ENCODE measurements at places on chromosomes 13 and 19.

- no peaks in the 10 kb centered on the region for H3K4me1 ChIP-seq
- no peaks in the 10 kb centered on the region for H3K36me3 ChIP-seq
- no peak overlapping the region for H3K27ac ChIP-seq
- H3K4me3 ChIP-seq, result no peak overlapping the region
- DNase-seq, result no peak
Observed at GRCh38 chr19:15144046-15144646, 36.9 kb downstream of the SYDE1 start.

GRCh38 chr19:8396563-8397203, 6.5 kb downstream of the RAB11B start:
- H3K27me3 ChIP-seq, result no peaks in the 10 kb centered on the region
- peak; percentile 98 for DNase-seq
- H3K36me3 ChIP-seq, result no peaks in the 10 kb centered on the region
- no peak overlapping the region for H3K27ac ChIP-seq

GRCh38 chr13:33776239-33776881, 41.6 kb upstream of the RFC3 start:
- no peak for DNase-seq
- no peak overlapping the region for H3K27ac ChIP-seq
- H3K27me3 ChIP-seq, result peaks cover 19% of the 10 kb centered on the region
- no peak overlapping the region for H3K4me3 ChIP-seq

- peak; percentile 84 for DNase-seq
- no peaks in the 10 kb centered on the region for H3K36me3 ChIP-seq
- peaks cover 4% of the 10 kb centered on the region for H3K4me1 ChIP-seq
- H3K27ac ChIP-seq, result no peak overlapping the region
- peaks cover 35% of the 10 kb centered on the region for H3K27me3 ChIP-seq
- H3K4me3 ChIP-seq, result no peak overlapping the region
Observed at GRCh38 chr19:46492841-46493235, 2.8 kb downstream of the PNMA8B start.

DNA sequence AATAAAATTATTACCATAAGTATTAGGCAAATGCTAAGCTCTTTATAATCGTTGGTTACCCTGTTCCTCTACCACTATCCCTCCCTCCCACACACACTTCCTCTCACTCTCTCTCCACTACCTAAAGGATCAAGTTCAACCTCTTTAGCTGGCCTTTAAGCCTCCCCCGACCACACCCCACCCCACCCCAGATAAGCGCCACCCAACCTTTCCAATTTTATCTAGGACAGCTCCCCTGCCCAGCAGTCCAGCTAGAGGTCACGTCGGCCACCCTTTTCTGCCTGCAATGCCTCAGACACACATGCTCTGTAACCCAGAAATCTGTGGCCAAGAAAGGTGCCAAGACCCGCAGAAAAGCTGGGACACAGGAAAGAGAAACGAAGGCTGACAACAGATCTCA, 1.1 kb downstream of the LYPD4 start:
- H3K4me3 ChIP-seq, result no peak overlapping the region
- H3K27ac ChIP-seq, result no peak overlapping the region
- H3K4me1 ChIP-seq, result no peaks in the 10 kb centered on the region
- H3K27me3 ChIP-seq, result peaks cover 8% of the 10 kb centered on the region
- no peaks in the 10 kb centered on the region for H3K36me3 ChIP-seq

- H3K36me3 ChIP-seq, result no peaks in the 10 kb centered on the region
- no peaks in the 10 kb centered on the region for H3K4me1 ChIP-seq
- H3K27me3 ChIP-seq, result no peaks in the 10 kb centered on the region
Observed at GRCh38 chr19:2747349-2747748, 7.5 kb upstream of the SLC39A3 start.

- H3K36me3 ChIP-seq, result no peaks in the 10 kb centered on the region
- H3K27ac ChIP-seq, result no peak overlapping the region
- peaks cover 7% of the 10 kb centered on the region for H3K4me1 ChIP-seq
Observed at GRCh38 chr19:38539751-38540150, 78.0 kb downstream of the MAP4K1 start.

DNA sequence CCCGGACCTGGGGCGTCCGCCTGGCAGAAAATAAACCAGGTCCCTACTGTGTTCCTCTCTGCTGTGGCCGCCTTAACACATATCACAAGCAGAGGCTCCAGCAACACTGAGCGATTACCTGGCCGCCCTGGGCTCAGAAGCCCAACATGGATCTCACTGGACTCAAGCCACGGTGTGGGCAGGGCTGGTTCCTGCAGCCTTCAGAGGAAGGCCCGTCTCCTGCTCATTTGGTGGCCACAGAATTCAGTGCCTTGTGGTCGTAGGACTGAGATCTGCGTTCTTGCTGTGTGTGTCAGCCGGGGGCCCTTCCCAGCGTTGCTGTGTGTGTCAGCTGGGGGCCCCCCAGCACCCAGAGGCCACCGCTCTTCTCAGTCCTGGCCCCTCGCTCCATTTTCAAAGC, 30.2 kb downstream of the C2CD4C start:
- H3K36me3 ChIP-seq, result no peaks in the 10 kb centered on the region
- no peak overlapping the region for H3K27ac ChIP-seq
- peak; percentile 57 for DNase-seq
- peaks cover 22% of the 10 kb centered on the region for H3K27me3 ChIP-seq
- H3K4me1 ChIP-seq, result no peaks in the 10 kb centered on the region

DNA sequence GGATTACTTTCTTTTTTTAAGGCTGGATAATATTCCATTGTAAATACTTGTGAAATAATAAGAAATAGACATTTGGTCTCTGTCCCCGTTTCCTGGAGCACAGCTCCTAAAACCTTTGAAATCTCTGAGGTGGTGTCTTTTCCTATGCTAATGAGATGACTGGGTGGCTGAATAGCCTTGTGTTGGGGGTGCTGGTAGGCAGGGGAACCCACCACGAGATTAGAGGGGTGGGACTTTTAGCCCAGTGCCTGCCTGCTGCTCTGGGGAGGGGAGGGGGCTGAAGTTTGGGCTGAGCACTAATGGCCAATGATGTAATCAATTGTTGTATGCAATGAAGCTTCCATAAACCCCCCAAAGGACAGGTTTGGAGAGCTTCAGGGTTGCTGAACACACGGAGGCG, 175.7 kb downstream of the FGF9 start:
- no peaks in the 10 kb centered on the region for H3K36me3 ChIP-seq
- no peak overlapping the region for H3K27ac ChIP-seq
- H3K4me3 ChIP-seq, result no peak overlapping the region
- H3K27me3 ChIP-seq, result no peaks in the 10 kb centered on the region
- no peak for DNase-seq
- H3K4me1 ChIP-seq, result no peaks in the 10 kb centered on the region

- peak; percentile 43 for DNase-seq
- H3K4me1 ChIP-seq, result no peaks in the 10 kb centered on the region
- H3K27me3 ChIP-seq, result no peaks in the 10 kb centered on the region
Observed at GRCh38 chr19:51034704-51035103, at the start of gene KLK12. Gene KLK12 (minus strand): TSS chr19:51035002. CDS start chr19:51034621, 381 bp downstream.

GRCh38 chr13:43074824-43075510, 51.6 kb downstream of the DNAJC15 start:
- H3K27ac ChIP-seq, result no peak overlapping the region
- no peaks in the 10 kb centered on the region for H3K4me1 ChIP-seq
- no peak for DNase-seq
- no peaks in the 10 kb centered on the region for H3K27me3 ChIP-seq

DNA sequence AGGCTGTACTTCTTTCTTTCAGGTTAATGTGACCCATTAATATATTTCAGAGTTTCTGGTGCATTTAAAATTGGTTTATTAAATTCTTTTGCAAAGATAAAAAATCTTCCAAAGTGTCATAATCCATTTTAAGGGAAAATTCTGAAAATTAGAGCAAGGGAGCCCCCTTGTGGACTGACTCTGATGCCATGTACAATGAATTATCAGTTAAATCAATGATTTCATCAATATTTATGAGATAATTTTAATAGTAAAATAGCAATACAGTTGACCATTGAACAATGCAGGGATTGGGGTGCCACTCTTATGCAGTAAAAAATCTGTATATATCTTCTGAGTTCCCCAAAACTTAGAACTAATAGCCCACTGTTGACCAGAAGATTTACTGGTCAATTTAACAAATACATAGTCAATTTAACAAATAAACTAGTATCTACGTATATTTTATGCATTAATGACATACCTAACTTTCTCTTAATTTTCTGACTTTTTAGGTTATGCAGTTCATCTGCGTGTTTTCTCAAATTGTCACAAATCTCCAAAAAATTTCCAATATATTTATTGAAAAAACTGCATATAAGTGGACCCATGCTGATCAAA, 479.1 kb upstream of the MIR17HG start:
- H3K4me3 ChIP-seq, result no peak overlapping the region
- no peaks in the 10 kb centered on the region for H3K36me3 ChIP-seq
- no peak overlapping the region for H3K27ac ChIP-seq

DNA sequence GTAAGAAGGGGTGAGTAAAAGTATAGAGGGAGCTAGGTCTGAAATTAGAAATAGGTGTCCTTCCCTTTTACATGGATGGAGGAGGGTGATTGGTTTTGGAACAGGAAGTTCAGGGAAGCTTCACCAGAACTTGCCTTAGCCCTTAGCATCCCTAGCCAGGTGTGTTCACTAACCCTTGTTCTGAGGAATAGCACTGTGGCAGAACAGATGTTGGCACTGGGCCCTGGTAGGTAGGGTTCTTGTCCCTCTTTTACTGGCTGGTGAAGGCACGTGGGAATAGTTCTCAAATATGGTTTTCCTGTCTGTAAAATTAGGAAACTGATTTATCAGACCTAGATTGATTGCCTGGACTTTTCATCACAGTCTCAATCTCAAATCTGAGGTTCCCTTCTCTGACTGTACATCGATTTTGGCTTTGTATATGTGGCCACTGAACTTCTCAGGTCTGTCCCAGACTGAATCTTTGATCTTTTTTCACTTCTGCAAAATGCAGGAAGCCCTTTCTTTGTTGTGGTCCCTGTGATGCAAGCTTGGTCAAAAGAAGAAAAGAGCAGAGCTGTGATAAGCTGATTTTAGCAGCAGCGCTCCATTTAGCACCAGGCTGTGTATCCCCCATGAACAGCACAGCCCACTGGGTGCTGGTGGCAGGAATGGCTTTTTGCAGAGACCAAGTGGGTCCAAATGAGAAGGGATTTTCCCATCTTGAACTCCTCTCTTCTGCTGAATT, 86.2 kb upstream of the HTR2A start:
- H3K27ac ChIP-seq, result no peak overlapping the region
- H3K36me3 ChIP-seq, result no peaks in the 10 kb centered on the region
- H3K4me1 ChIP-seq, result peaks cover 3% of the 10 kb centered on the region
- H3K4me3 ChIP-seq, result no peak overlapping the region

- H3K4me1 ChIP-seq, result no peaks in the 10 kb centered on the region
- H3K27me3 ChIP-seq, result no peaks in the 10 kb centered on the region
- no peak overlapping the region for H3K27ac ChIP-seq
- H3K4me3 ChIP-seq, result no peak overlapping the region
Observed at GRCh38 chr13:92769046-92769445, 457.6 kb upstream of the GPC6 start.

DNA sequence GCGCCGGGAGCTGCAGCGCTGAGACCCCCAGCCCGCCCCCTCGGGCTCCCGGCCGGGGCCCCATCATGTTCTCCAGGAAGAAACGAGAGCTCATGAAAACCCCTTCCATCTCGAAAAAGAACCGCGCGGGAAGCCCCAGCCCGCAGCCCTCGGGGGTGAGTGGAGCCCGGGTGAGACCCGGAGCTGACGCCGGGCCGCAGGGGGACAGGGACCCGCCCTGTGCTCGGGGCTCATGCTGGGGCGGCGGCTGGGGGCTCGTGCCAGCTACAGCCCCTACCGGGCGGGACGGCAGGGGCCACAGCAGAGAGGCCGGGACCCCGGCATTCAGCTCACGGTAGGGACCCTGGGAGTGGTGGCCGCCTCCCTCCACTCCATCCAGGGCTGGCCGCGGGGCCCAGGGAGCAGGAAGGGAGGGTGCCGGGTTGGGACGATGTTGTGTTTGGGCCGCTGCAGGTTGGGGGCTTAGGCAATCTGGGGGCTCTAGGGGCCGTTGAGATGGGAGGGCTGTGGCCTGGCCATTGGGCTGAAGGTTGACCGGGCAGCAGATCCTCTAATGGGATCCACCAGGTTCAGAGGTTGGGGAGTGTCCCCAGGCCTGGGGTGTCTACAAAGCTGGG, 482 bp downstream of the ARHGAP45 start:
- H3K27ac ChIP-seq, result no peak overlapping the region
- no peaks in the 10 kb centered on the region for H3K4me1 ChIP-seq
- H3K27me3 ChIP-seq, result peaks cover 51% of the 10 kb centered on the region
- no peak for DNase-seq

DNA sequence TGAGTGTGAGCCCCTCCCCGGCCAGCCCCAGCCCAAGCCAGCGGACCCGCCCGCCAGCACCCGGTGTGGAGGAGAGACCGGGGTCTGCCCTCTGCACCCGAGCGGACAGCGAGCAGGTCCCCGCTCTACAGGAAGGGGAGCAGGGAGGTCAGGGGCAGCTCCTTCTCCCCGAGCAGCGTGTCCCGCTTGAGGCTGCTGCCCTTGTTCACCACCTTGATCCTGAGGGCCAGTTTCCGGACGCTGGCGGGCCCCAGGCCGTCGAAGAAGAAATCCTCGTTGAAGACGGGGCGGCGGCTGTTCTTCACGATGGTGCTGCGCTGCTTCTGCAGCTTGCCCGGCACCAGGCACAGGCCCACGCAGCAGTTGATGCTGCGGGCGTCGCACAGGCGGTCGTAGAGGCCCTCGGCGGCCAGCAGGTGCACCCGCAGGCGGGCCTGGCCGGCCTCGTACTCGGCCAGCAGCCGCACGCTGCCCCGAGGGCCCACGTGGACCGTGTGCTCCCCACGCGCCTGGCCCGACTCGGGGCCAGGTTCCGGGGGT, 1.9 kb downstream of the C2CD4C start:
- DNase-seq, result peak; percentile 89
- H3K36me3 ChIP-seq, result no peaks in the 10 kb centered on the region
- H3K27ac ChIP-seq, result no peak overlapping the region
- no peaks in the 10 kb centered on the region for H3K4me1 ChIP-seq
- H3K27me3 ChIP-seq, result peaks cover 43% of the 10 kb centered on the region
- H3K4me3 ChIP-seq, result no peak overlapping the region

GRCh38 chr13:36382030-36382429, 35.8 kb upstream of the SPART start:
- no peak overlapping the region for H3K4me3 ChIP-seq
- no peak overlapping the region for H3K27ac ChIP-seq
- no peaks in the 10 kb centered on the region for H3K4me1 ChIP-seq
- DNase-seq, result no peak
- H3K36me3 ChIP-seq, result no peaks in the 10 kb centered on the region

GRCh38 chr13:102561933-102562332, 34.9 kb upstream of the TPP2 start:
- H3K36me3 ChIP-seq, result no peaks in the 10 kb centered on the region
- no peaks in the 10 kb centered on the region for H3K4me1 ChIP-seq
- H3K27me3 ChIP-seq, result no peaks in the 10 kb centered on the region
- no peak for DNase-seq
- H3K4me3 ChIP-seq, result no peak overlapping the region

GRCh38 chr13:99970651-99971575, 654 bp downstream of the ZIC5 start:
- H3K27ac ChIP-seq, result no peak overlapping the region
- no peak overlapping the region for H3K4me3 ChIP-seq
- DNase-seq, result peak; percentile 88
- peaks cover 91% of the 10 kb centered on the region for H3K27me3 ChIP-seq
- no peaks in the 10 kb centered on the region for H3K36me3 ChIP-seq

- H3K27me3 ChIP-seq, result no peaks in the 10 kb centered on the region
- H3K4me1 ChIP-seq, result peaks cover 7% of the 10 kb centered on the region
- H3K36me3 ChIP-seq, result no peaks in the 10 kb centered on the region
- no peak for DNase-seq
Observed at GRCh38 chr13:36413161-36413560, 19.1 kb upstream of the CCNA1 start.

Measured in osteoblast (primary cell).